ENCODE measurements at places on chromosomes 7 and 10.

DNA sequence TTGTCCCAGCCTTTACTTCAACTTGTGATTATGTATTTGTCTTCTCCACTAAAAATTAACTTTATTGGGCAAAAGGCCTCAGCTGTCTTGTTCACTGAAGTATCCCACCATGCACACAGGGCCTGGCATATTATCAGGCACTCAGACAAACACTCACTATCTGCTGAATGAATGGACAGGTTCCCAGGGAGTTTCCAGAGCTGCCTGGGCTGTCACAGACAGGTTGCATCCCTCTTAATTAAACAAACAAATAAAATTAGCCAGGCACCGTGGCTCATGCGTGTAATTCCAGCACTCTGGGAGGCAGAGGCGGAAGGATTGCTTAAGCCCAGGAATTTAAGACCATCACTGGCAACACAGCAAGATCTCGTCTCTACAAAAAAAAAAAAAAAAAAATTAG is 1.5 kb upstream of the TSPAN14 start:
- ATAC-seq, result no peak

- no peak for ATAC-seq
These were observed 75.9 kb downstream of the ELMO1 start for GRCh38 chr7:37372750-37373149.

GRCh38 chr10:3031490-3031889 is 35.9 kb upstream of the PFKP start:
- no peak for ATAC-seq

- ATAC-seq, result no peak
These were observed 4.6 kb downstream of the NKX2-3 start for GRCh38 chr10:99537086-99537988.

DNA sequence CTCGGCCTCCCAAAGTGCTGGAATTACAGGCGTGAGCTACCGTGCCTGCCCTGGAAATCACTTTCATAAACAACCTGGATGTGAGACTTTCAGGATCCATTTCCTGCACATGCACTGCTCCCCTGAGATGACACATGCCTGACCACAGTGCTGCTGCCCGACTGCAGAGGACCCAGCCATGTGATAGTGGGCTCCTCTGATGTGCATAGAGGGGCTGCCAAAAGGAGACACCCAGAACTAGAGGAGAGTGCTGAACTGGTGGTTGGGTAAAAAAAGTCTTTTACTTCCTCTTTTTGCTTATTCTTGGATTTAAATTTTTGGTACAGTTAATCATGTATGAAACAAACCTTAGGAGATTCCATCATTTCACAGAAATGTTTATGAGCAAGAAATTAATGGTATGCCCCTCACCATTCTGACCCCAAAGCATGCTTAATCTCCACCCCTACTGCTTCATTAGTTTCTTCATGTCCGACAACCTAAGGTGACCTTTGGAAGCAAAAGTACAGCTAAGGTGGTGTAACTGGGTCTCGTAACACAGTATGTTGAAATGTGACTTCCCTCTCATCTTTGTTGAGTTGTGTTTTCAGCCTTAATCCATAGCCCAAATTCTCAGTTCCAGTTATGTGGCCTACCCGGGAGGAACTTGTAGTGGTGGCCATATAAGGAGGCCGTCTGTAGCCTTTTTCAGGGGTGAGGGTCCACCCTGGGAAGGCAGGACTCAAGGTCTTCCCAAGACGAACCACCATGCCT is 111.1 kb downstream of the RNF216 start:
- no peak for ATAC-seq

GRCh38 chr7:105020926-105021325 is 6.9 kb downstream of the KMT2E start:
- no peak for ATAC-seq
